ENCODE measurements at places on chromosomes 16 and 17.
A peak's percentile ranks its signal among the peaks of the same experiment; 100 is the strongest.

- no peak for DNase-seq
Measured at GRCh38 chr16:9378876-9379275, 287.4 kb downstream of the HAPSTR1 start.

DNA sequence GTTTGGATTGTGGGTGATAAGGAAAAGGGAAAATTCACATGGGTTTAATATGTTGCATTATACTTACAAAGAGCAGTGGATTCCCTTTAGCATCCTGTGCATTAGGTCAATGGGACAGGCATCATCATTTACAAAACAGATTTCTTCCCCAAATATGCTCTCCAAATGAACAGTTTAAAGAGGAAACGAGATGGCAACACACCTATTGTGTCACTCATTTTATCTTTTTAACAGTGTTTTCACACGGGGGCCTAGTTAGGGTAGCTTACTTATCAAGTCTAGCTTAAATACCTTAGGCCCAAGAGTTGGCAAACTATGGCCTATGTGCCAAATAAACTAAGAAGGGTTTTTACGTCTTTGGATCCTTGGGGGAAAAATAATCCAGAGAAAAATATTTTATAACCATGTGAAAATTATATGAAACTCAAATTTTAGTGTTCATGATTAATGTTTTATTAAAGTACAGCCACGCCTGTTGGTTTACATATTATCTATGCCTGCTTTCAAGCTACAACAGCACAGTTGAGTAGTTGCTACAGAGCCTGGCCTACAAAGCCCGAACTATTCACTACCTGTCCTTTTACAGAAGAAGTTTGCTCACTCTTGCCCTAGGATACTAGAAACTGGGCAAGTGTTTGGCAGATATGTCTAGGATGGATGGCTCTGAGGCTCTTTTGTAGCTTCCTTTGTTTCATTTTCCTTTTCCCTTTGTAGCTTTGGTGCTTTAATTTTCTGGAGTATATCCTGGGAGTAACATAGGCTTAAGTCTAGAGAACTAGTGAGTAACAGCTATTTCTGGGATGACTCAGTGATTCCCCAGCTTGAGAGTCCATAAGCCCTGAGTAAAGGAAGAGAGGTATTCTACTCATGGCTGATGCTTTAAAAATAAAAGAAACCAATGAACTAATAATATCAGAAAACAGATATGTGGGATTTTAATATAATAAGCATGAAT is 12.4 kb downstream of the NUP93 start:
- no peak for DNase-seq

- peak; percentile 60 for DNase-seq
Measured at GRCh38 chr17:66165537-66166123, 26.3 kb downstream of the CEP112 start.

GRCh38 chr17:5615476-5615875 is 31.2 kb upstream of the NLRP1 start:
- no peak for DNase-seq

DNA sequence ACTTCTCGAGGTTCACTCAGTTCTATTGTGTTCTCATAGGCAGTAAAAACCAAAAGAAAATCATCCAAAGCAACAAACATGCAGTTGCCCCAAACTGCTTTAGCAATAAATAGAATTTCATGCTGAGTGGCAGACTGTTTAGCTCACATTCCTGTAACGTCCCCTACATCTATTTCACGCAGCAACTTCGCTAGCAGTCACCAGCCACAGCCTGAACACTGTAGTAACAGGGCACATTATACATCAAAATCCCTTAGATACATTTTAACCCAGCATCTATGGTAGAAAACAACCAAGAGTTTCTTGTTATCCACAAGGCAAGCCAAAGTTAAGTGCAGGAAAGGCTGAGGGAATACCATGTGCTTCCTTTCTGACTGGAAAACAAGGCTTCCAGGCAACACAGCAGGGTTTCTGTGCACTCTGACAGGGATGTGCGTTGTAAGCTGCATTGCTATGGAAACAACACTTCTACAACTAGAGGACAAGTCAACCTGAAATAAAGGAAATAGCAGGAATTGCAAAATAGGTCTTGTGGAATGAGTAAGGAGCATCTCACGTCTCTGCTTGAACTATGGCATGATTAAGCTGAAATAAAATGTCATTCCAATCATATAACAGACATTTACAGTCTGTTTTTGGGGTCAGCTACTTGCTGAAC is 55.4 kb downstream of the CFDP1 start:
- DNase-seq, result peak; percentile 20

DNA sequence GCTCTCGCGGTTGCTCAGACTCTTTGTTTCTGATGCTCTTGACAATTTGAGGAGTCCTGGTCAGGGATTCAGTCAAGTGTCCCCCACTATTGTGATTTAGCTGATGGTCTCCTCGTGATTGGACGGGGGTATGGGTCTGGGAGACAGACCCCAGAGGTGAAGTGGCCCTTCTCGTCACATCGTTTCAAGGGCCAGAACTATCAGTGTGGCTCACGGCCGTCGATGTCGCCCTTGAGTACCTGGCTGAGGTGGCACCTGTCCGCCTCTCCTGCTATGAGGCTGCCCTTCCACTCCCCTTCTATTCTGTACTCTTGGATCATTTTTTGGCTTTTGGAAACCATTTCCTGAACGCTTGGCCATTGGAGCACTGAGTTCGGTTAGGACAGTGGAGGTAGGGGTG is 7.4 kb upstream of the MEAK7 start:
- DNase-seq, result no peak

DNA sequence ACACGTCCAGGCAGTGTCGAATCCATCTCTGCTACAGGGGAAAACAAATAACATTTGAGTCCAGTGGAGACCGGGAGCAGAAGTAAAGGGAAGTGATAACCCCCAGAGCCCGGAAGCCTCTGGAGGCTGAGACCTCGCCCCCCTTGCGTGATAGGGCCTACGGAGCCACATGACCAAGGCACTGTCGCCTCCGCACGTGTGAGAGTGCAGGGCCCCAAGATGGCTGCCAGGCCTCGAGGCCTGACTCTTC is 7.2 kb upstream of the CD68 start:
- no peak for DNase-seq

DNA sequence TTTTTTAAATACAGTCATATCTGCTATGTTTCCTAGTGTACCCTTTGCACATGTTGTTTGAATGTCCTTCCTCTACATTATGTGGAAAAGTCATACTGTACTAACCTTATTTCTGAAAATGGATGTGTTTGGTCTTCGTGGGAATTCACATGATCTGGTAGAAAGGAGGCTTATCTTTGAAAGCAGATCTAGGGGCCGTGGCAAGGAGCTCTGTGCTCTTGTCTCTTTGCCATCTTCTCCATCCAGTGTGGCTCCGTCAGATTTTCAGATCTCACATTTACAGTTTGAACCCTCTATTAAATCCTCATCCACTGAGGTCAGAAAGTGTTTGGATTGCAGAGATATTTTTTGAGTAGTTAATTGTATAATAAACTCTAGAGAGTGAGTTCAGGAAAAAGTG is 32.9 kb downstream of the MAP2K4 start:
- DNase-seq, result no peak

DNA sequence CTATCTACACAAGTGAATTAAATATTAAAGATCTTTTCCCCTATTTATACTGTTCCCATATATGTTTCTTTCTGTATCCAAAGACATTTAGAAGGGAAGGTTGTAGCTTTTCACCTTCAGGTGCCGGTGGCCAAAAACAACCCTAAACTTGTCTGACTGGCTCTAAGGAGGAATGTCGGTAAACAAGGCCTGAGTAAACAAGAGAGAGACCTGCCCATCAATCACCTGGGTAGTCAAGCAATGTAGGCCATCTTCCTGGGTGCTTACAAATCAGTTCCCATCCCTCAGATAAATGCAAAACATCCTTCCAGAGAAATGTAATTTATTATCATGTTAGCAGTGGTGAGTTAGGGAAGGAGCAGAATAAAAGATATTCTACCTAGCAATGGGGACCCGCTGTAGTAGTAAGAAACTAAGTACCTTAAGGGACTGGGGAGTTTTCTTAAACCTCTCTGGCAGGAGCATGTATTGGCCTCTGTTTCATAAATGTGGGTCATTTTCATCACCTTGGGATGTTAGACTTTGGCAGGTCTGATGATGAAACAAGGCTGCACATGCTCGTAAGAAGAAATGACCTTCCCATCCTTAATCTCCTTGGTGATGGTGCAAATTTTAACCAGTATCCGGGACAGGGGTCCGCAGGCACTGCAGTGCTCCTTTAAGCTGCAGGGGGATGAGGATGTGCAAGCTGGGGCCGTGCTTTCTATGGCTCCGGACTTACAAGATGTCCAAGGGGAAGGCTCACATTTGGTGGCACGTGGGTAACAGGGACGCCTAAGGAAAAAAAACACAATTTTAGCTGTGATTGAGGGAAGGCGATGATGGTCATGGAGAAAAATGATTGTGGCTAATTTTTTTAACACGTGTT is 8.4 kb downstream of the KRT39 start:
- DNase-seq, result no peak

DNA sequence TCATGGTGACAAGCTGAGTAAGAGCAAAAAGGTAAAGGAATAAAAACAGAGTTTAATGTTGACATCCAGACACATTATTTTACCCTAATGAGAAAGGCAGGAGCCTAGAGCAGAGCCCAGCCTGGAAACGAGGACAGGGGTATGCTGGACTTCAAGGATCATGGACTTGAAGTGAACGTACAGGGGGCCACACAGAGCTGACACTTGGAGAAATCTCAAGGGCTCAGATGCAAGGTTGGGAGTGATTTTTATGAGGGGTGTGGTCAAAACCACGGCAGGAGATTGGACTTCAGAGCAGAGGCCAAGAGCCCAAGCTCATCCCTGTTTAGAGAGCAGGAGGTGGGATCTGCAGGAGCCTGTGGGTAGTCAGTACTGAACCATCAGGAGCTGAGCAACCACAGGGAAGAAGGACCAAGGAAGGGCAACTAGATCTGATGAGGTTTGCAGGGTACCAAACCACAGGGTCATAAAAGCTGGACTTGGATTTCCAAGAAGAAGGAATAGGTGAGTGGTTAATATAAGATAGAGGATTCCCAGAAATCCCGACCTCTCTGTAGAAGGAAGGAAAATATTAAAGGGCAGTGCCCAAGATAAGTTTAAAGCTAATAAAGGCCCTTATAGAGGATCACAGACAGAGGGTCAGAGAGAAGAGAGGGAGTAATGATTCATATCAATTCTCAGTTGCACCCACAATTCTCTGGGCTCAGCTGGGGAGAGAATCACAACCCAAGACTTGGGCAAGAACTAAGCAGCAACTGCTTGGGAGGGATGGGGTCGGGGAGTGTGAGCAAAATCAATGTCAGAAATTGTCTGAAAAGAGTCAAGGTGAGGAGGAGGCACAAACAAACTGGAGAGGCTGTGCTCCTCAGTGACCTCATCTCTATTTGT is 331.7 kb downstream of the SOX9 start:
- DNase-seq, result no peak

DNA sequence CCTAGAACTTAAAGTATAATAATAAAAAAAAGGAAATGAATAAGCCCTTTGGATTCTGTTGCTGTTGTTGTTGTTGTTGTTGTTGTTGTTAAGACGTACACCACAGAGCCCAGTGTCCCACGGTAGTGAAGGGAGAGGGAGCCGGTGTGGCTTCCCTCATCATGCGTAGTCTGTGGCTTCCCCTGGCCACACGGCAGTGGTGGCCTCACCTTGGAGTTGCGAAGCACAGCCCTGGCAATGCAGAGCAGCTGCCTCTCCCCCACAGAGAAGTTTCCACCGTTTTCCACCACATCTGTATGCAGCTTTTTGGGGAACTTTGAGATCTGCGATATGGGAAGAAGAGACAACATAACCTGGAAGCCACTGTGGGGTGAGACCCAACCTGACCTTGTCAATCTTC is 14.1 kb upstream of the ABCC12 start:
- DNase-seq, result no peak

DNA sequence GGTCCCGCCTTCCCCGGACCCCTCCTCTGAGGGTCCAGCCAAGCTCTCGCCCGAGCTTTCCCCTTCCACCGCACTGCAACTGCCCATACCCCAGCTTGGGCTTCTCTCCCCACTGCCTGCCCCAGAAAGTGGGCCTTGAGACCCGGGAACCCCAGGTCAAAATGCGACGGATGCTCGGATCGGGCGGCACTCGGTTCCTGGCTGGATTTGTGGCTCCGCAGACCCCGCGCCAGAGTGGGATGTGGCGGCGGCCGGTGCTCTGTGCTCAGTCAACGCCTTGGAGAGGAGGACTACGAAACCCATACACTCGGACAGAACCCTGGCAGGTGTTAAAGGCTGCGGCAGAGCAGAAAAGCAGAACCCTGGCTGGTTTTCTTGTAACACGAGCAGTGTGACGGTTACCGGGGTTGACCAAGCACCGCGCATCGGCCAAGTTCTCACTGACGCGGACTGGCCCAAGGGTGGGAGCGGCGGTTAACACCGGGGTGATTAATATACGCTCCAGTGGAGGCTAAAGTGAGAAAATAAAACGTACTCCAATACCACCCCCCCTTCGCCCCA is 885 bp upstream of the SLFN13 start:
- peak; percentile 36 for DNase-seq

- no peak for DNase-seq
Measured at GRCh38 chr17:16944334-16945135, 27.4 kb downstream of the TNFRSF13B start.

DNA sequence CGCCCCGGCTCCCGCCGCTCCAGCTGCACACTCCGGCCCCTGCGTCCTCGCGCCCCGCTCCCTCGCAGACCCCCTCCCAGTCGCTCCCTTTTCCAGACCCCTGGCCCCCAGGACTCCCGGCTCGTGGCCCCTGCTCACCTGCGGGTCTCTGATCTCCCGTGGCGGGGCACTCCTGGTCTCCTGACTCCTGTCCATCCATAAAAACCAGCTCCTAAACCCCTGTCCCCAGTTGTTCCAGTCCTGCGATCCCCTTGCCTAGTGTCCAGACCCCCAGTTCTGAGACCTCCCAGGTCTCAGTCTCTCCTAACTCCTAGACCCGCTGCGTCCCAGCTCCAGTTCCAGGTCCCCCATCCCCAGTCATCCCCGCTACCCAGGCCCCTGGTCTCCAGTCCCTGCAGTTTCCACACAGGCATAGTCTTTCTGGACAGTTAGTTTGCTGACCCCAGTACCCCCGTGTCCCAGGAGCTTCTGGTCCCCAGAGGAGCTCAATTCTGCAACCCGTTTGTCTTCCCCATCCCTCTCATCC is 379 bp downstream of the SNX29 start:
- DNase-seq, result no peak

- DNase-seq, result no peak
Measured at GRCh38 chr17:39151150-39151942, at the start of gene PLXDC1. TSS of gene PLXDC1 (minus strand) at chr17:39151637. CDS start at chr17:39151437, 200 bp downstream.

DNA sequence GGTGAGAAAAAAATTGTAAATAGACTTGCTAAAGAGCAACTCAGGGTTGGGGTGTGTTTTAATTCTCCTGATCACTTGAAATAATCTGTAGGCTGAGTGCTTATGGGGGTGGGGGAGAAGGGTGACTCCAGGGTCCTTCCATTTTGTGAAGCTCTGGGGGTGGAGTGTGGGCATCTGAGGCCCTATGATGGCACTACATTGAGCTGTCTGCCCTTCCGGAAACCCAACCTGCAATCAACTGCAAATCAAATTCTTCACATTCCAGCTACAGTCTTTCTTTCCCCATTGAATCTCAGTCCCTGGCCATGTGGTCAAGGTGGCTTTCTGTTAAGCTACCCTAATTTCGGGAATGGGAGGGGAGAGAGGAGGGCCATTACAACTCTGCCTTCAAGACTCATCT is 6.0 kb upstream of the CDC6 start:
- DNase-seq, result no peak

GRCh38 chr16:78780808-78781207 is 681.4 kb downstream of the WWOX start:
- no peak for DNase-seq
